Daoy (cell line): ENCODE measurements at places on chromosomes 7 and 10. TPM values are rescaled to one million over a fixed set of nuclear protein-coding genes. Genes with fewer than 3 reads are reported as not detected.
A peak's percentile ranks its signal among the peaks of the same experiment; 100 is the strongest.

DNA sequence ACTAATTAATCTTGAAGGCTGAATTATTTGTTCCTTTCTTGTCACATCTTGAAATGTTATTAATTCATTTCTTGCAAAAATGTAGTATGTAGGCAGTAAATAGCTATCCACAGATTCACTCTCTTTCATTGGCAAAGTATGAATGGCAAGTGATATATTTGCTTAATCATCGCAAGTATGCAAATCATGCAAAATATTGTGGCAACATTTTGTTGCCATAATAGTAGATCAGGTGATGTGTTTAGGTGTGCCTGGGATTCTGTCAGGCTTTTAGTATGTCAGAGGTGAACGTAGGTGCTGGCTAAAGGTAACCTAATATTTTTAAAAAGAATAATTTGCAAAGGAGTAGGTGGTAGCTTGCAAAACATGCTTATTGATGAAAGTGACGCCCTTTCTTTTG is 5.9 kb downstream of the MAP3K8 start:
- DNase-seq, result no peak

DNA sequence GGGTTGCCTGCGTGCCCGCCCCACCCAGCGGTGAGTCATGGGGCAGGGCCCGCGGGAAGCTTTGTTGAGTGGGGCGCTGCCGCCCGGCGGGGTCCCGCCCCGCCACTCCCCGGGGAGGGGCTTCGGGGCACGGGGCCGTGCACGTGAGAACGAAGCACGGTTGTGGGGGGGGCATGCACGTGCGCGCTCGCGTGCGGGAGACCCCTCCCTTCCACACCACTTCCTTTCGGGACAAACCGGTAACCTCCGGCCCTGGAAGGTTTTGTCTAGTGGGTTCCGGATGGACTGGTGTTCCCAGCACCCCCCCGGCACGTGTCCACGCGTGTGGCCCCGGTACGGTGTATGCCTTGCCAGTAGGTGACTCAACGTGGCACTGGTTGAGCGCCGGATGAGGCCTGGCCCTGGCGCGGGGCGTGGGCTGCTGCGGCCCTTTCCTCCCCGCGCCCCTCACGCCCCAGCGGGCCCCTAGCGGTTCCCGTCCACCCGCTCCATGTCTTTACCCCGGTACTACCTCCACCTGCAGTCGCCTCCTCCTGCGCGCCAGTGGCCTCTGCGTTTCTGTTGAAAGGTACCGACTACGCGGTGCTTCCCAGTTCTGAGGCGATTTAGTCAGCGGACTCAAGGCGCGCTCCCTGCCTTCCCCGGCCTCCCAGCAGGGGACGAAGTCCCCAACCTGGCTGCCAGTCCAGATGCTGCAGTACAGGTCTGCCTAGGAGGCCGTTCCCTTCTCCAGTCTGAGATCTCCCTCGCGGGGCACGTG is 3.1 kb downstream of the ADIRF start:
- DNase-seq, result peak; percentile 82

- no peak for DNase-seq
Measured at GRCh38 chr10:105041956-105042355, 400.9 kb downstream of the SORCS3 start.

GRCh38 chr7:157010588-157011332 is at the start of gene MNX1:
MNX1 (minus strand) TSS chr7:157010663; CDS start chr7:157010350, 313 bp downstream.
- DNase-seq, result peak; percentile 96

GRCh38 chr10:44979281-44980191 is 927 bp upstream of the DEPP1 start:
- no peak for DNase-seq

DNA sequence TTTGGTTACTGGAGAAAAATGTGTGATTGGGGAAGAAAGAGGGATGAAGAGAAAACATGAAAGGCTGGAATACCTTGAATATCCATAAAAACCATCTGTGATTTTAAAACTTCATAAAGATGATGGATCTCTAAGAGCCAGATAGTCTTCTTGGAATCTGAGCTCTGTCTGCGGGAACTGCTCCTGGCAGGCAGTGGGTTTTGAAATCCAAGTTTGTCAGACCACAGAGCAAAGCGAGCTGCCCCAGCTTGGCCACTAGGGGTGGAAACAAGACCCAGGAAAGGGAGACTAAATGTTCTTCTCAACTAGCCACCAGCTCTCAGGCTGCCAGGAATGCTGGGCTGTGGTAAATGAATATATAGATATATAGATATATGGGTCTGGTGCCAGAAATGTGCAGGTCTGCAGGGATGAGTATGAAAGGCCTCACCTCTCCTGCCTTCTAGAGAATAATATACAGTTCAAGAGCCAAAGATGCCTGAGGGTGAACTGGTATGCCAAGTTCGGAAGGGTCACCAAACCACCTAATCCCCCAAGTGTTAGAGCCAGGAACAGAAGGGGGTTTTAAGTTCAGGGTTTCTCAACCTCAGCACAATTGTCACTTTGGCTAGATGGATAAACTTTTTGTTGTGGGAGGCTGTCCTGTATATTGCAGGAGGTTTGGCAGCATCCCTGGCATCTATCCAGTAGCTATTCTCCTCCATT is 208.8 kb downstream of the KCNMA1 start:
- DNase-seq, result peak; percentile 50

- DNase-seq, result no peak
Measured at GRCh38 chr10:84925495-84925894, 597.1 kb downstream of the CCSER2 start.

DNA sequence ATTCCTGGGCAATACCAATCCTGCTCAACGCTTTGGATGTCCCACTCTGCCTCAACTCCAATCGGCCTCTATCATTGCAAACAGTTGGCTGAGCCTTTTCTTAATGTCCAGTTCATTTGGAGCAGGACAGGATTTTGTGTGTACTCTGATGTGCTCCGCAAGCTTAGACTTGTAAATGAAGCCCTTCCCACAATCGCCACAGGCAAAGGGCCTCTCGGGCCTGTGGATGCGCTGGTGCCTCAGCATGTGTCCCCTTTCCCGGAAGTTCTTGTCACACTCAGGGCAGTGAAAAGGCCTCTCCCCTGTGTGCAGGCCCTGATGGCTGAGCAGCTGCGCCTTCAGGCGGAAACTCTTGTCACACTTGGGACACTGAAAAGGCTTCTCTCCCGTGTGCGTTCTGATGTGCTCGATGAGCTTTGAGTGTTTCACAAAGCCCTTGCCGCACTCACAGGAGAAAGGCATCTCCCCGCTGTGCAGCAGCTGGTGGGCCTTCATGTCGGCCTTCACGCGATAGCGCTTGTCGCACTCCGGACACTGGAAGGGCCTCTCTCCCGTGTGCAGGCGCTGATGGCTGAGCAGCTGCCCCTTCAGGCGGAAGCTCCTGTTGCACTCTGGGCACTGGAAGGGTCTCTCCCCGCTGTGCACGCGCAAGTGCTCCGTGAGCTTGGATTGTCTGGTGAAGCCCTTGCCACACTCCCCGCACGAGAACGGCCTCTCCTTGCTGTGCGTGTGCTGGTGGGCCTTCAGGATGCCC is 20.0 kb downstream of the ZNF786 start:
- no peak for DNase-seq

GRCh38 chr7:9453521-9453920 is 1020.1 kb downstream of the NXPH1 start:
- DNase-seq, result no peak

- DNase-seq, result no peak
Measured at GRCh38 chr10:52353205-52353604, 39.1 kb downstream of the DKK1 start.

GRCh38 chr7:112086496-112087254 is 119.5 kb downstream of the DOCK4 start:
- peak; percentile 65 for DNase-seq

- DNase-seq, result no peak
Measured at GRCh38 chr7:132941905-132942304, 140.0 kb downstream of the CHCHD3 start.

- peak; percentile 84 for DNase-seq
Measured at GRCh38 chr10:50739618-50740292, at the start of gene ASAH2B. ASAH2B (plus strand) TSS chr10:50739936; CDS start chr10:50745131, 5,195 bp downstream.

DNA sequence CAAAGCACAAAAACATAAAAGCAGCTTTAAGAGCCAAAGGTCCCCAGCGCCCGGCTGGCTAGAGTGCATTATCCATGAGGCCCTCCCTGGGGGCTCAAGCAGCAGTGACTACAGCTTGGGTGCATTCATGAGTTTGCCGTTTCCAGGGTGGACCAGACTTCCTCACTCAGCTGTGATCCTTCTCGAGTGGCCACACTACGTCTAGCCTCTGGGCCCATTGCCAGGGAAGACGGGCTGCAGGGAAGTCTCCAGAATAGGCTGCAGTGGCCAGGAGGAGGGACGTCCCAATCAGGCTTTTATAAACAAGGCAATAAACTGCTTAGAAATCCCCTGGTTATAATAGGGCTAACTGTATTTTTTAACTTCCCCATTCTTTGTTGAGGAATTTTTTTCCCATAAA is 89.4 kb upstream of the C1QL3 start:
- no peak for DNase-seq

GRCh38 chr7:17369691-17370426 is 71.4 kb downstream of the AHR start:
- peak; percentile 70 for DNase-seq

- peak; percentile 96 for DNase-seq
Measured at GRCh38 chr10:110210674-110211464, 3.5 kb downstream of the MXI1 start.

DNA sequence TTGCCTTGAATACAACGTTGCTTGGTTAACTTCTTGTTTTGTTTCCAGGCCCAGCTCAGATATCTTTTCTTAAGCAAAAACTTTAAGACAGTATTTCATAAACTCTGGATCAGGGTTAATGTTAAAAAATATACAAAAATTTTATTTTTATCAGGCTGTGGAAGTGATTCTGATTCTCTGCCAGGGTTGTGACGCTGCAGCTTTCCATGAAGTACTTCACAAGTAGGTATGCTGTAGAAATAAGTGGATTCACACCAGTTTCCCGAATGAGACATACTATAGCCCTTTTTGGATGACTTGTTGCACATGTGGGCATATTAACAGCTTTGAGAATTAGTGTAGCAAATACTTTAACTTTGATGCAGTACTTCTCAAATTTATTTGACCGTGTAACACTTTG is 70.1 kb downstream of the CDK14 start:
- no peak for DNase-seq

- DNase-seq, result no peak
Measured at GRCh38 chr10:75572478-75572877, 141.1 kb downstream of the LRMDA start.

DNA sequence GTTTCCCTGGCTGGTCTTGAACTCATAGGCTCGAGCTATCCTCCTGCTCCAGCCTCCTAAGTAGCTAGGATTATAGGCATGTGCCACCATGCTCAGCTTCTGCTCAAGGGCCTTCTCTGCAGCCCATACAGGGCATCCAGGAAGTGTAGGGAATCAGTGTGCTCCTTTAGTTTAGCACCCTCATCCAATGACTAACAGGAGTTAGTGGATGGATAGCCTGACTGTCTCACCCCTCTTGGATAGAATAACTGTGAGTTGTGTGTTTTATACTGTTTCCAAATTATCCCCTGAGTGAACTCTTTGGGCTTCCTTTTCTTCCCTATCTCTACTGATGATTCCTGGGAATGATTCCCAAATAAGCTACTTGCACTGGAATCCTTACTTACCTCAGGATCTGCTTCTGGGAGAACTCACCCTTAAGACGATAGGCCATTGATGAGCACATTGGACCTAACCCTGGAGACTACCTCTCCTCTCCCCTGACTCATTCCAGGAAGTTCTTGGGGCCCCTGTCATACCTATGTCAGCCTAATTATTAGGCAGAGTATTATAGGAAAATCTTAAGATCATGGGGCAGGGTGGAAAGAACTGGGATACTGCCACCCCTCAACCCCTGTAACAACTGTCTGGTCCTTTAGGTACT is 18.5 kb downstream of the STRIP2 start:
- no peak for DNase-seq

The CACNB2 gene
- 0.06 TPM in 1 of 2 replicates, not detected in the other for total RNA-seq

GRCh38 chr10:2145926-2146478 is 408.7 kb upstream of the ADARB2 start:
- DNase-seq, result peak; percentile 42

The CTAGE4 gene
- 0.09 and 0.23 TPM in 2 replicates for total RNA-seq

GRCh38 chr7:73704640-73705550 is 14.6 kb downstream of the STX1A start:
- DNase-seq, result peak; percentile 98

- no peak for DNase-seq
Measured at GRCh38 chr10:95792874-95793285, 36.9 kb downstream of the ENTPD1 start.

DNA sequence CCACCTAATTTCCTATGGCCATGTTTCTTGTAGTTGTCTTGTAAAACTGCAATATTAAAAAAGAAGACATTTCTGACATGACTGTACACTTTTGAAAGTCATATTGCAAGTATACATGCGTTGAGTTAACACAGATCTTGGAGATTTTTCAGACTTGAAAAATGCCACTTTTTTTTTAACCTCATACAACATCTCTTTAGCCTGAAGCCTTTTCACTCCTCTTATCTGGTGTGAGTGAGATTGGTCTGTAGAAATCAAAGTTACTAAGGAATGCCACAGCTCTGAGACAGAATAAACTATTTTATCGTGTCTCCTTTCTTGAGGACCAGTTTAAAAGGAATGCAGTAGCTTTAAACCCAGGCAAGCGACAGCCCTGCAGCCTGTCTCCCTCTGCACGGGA is 43.9 kb upstream of the NEUROD6 start:
- no peak for DNase-seq

DNA sequence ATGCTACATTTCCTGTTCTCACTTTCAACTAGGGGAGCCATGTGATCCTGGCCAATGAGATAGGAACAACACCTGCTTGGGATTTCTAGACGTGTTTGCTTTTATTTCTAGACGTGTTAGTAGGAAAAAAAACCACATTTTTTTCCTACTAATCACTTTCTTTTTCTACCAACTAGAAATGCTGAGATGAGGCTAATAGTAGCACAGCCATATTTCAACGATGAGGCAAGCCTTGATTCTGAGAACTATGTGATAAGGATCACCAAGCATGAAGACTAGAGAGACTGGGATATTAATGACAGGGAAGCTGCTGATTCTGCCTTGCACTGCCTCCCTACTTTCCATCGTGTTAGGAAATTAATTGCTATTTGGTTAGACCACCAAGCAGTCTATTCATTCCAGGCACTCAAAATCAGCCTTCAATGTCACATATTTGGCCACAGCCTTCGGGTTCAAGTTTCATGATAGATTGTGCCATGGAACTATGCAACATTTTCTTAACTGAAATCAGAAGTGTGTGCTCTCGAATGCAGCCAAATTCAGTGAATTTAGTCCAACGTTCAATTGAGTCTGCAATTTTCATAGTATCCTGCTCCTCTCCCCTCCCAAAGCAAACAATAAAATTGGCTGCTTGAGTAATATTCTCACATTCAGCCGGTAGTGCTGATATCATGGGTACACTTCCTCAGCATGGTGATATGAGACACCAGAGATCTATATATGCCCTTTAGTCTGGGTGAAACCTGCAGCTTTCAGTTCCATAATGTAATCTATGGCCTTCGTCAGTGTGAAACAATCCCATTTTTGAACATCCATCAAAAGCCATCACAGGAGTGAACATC is 98.1 kb downstream of the GPR37 start:
- DNase-seq, result no peak

The ADRB1 gene
- total RNA-seq, result not detected in 2 replicates

GRCh38 chr10:32130788-32131187 is 74.6 kb upstream of the KIF5B start:
- no peak for DNase-seq
